NCI-H1417 treated with DMSO at 0.1 percent for 48 hours (cell line): ENCODE measurements at places on chromosomes 5 and 9.

DNA sequence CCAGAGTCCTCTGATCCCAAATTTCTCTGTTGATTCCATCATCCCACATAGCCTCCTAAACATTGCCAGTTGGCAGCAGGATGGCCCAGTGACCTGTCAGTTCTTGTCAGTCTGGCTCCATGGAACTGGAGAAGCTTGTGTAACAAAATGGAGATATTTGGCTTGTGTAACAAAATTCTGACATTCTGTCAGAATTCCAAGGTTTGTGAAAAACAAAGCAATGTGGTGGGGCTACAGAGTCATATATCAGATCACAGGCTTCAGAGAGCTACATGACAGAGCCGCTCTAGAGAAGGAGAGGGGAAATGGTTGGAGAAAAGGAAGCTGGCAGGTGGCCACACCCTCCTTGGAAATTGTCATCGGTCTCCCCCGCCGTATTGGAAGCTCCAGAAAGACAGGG lies 75.4 kb upstream of the MAN2A1 start:
- no peak for DNase-seq

DNA sequence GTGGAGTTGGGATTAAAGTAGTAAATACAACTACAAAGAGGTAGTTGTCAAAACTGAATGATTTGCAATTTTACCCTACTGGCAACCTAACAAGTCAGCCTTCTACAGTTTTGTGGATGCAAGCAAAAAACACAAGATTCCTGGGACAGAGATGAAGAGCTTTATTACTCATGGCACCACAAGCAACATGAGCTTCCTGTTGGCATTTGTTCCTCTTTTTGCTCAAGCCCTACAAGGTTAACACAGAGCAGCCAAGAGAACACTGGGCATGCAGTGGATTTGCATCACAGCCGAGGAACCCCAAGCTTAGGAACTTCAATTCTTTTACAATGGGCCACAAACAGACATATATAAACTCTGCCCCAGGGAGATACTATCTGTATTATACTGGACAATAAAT lies 28.8 kb upstream of the DMAC1 start:
- no peak for DNase-seq

DNA sequence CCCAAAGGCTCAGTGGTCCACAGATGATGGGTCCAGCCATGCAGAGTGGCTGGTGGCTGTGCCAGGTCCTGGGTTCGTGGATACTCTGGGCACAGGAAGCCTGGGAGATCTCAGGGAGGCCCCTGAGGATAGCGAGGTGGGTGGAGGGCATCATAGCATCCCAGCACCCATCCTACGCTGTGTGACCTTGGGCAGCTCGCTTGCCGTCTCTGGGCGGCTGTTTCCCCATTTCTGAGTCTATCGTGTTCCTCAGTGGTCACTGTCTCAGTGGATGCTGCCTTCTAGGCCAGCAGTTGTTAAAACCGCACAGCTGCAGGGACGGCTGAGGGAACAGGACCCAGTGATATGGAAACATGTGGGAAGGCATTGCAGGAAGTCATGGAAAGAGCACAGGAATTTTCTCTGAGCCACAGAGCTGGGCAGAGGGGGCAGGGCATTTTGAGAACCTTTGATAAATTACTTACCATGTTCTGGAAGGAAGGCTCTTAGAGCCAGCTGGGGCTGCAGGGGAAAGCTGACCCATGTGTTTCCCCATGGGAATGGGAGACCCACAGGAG lies 86.4 kb upstream of the COL5A1 start:
- DNase-seq, result no peak

DNA sequence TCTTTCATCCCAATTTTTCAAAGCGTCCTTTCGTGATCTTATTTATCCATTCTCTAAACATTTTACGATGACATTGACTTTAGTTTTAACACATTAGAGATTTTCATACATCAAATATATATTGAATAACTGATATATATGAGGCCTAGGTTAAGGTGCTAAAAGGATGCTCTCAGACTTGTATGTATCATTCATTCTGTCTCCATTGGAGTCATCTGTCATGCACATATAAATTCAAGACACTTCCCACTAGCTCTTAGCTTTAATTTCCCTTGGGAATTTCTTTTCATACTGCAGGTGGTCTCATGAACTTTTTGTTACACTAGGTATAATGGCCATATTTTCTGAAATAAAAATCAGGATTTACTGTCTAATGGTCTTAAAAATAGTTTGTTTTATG lies 635.8 kb upstream of the C9orf72 start:
- no peak for DNase-seq

DNA sequence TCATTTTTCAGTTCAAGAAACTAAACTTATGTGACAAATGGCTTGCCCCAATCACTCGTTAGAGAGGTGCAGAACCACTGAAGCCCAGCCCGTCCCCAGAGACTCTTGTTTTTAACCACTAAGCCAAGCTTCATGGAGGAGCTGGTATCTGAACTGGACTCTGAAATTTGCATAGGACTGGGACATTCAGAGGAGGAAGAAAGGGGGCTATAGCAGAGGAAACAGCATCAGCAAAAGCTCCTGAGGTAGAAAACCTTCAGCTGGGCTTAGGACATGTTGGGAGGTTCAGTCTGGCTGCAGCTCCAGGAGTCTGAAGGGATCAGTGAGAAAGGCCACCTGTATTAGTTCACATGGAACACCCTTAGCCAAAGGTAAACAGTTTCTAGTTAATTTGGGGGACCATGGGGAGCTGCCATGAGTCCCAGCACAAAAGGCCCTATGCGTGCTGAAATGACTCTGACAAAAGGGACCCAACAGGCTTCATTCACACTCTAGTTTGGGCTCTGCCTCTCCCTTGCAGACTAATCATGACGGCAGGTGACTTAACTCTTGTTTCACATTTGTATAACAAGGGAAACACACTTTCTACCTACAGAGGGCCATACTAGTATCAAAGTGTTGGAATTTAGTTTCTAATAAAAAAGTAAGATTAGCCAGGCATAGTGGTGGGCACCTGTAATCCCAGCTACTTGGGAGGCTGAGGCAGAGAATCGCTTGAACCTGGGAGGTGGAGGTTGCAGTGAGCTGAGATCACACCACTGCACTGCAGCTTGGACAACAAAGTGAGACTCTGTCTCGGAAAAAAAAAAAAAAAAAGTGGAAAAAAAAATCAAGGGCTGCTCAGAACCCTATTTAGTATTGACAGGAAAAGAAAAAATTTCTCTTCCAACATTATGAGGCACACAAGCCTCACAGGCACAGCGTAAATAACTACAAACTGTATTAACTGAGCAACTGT lies 10.2 kb downstream of the FBXO10 start:
- no peak for DNase-seq

DNA sequence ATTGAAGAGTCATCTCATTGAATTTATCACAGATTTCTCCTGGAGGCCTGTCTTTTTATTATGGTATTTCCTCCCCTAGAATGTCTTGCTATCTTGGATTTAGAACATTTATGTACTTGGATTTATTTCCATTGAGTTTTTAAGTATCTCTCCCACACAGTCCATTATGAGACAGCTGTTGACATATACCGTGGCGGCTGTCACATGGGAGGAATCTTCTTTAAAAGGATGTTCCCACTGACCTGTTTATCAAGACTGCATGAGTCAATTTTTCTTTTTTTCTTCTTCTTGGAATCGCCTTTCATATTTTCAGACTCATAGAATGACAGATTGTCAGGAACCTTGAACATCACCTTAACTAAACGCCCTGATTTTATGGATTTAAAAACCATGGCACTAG lies 2.9 kb upstream of the CAVIN4 start:
- DNase-seq, result no peak

DNA sequence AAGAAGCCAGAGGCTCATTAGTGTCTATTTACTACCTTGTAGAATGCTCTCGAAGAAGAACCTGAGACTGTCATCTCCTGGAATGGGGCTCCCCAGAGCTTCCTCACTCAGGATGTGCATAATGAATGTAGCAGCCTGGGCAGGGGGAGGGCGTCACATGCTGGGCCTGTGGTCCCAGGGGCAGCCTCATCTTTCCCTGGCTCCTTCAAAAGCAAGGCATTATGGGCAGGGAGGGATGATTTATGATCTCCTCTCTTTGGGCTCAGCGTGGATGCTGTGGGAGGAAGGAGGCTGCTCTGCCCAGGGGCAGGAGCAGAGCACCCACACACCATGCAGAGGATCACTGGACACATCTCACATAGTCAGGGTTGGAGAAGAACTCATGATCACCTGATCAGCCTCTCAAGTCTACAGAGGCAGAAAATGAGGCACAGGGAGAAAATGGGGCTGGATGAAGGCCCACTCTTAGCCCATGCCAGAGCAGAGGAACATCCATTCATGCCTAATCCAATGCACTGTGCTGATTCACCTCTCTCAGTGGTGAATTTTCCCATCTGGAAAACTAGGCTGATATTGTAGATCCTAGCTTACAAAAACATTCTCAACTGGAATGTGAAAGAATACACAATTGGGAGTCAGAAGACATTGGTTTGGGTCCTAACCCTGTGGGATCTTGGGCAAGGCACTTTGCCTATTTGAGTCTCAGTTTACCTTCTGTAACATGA lies 173.7 kb downstream of the CARTPT start:
- no peak for DNase-seq

GRCh38 chr5:79787448-79787847 lies 97.8 kb downstream of the CMYA5 start:
- no peak for DNase-seq

GRCh38 chr9:26809795-26810194 lies 82.8 kb downstream of the CAAP1 start:
- no peak for DNase-seq

DNA sequence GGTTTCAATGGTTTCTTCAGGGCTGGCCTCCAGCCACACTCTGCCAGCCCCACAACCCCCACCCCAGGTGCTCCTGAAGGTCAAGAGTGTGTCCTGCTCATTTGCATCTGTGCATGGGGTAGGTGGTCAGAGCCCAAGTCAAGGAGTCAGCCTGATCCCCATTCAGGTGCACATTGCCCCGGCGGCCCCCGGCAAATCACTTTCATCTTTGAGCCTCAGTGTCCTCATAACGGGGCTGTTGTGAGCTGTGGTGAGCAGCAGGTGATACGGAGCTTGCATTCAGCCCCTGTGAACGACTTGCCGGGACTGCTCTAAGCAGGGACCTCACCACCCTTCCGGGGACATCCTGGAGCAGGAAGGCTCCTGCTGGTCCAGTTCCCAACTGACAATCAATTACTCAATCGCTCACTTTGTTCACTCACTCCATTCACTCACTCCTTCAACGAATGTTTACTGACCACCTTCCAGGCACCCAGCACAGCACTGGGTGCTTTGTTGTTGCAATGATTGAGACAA lies 93.2 kb upstream of the CPEB4 start:
- no peak for DNase-seq

DNA sequence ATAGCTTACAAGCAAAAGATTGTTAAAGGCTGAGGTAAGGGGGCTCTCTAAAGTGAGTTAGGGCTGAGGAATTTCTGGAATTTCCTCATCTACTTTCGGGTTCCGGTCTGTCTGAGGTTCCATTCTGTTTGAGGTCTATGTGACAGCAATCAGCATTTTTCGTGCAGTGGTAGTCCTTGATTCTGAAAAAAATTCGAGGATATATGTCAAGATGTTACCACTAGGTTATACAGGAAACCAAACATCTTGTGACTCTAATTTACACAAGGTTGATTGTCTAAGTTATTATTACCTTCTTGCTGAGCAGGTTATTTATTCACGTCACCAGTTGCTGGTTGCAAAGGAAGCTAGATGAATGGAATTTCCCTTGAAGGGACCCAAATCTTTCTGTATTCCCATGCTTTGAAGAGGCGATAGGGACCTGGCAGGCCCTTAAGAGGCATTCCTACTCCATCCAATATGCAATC lies 35.2 kb downstream of the RLN2 start:
- DNase-seq, result no peak

DNA sequence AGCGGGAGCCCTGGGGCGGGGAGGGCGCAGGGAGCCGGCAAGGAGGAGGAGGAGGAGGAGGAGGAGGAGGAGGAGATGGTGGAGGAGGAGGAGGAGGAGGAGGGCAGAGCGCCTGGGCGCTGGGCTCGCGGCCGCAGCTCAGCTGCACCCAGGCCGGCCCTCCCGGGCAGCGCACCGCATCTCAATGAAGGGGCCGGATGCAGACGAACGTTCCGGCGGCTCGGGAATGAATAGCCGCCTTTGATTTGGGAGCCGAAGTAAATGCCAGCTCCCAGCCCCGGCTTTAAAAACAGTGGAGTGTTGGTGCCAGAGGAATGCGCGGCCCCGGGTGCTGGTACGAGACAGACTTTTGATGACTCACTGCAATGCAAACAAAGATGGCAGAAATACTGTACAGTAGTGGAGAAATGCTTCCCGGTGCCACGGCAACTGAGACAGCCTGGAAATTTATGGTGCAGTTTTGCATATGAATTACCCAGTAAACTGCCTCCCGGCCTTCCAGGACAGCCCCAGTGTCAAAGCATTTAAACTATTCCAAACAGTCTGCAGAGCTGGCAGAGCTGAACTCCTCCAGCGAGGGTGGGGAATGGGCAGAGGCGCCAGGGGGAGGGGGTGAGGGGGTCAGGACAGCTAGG lies 43.1 kb downstream of the NACC2 start:
- peak; percentile 67 for DNase-seq

- no peak for DNase-seq
These were observed 159.9 kb downstream of the TAF11L14 start for GRCh38 chr5:17794201-17794600.

DNA sequence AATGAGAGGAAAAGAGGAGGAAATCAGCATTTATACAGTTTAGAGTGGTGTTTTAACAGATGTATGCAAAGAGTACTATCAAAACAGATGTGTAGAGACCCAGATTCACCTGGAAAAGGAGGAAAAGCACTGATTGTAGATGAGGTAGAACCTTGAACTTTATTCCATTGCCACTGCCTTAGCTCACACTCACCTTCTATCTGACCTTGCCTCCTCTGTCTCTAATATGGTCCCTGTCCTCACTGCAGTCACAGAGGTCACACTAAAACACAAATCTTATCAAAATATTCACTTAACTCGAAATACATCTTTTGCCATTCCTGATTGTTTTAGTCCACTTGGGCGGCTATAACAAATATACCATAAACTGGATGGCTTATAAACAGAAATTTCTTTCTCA lies 7.0 kb downstream of the GIN1 start:
- DNase-seq, result no peak

- DNase-seq, result no peak
These were observed 390.9 kb upstream of the DAB2 start for GRCh38 chr5:39815711-39816110.

- DNase-seq, result no peak
These were observed 18.6 kb downstream of the DCANP1 start for GRCh38 chr5:135428586-135428985.

- DNase-seq, result no peak
These were observed 4.8 kb downstream of the ATP6V1G1 start for GRCh38 chr9:114592356-114592755.

GRCh38 chr5:7794311-7794710 lies 56.6 kb downstream of the CFAP90 start:
- no peak for DNase-seq

DNA sequence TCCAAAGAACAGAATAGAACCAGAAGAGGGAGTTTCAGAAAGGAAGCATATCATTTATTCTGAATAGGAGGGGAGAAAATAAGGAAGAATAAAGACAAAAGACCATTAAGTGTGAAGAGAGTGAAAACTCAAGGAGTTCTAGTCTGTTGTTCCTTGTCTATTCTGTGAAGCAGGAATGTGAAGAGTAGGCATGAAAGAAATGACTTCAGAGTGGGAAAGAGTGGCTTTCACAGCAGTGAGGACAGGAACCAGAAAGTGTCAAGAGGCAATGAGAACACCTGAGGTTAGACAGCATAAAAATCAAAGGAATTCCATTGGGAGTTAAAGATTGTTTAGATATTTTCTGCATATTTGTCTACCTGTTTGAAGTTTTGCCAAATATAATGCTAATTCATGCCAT lies 768.8 kb upstream of the GRAMD2B start:
- DNase-seq, result no peak
